Stimulated activated CD4-positive, alpha-beta T cell treated with anti-CD3 and anti-CD28 coated beads, Interleukin-12 subunit alpha, Interleukin-12 subunit beta, amount 100 ng/mL, for 4 hours (primary cell): ENCODE measurements at places on chromosomes 4 and X.

- no peak for DNase-seq
Observed at GRCh38 chr4:7063362-7063761, 4.5 kb downstream of the GRPEL1 start.

DNA sequence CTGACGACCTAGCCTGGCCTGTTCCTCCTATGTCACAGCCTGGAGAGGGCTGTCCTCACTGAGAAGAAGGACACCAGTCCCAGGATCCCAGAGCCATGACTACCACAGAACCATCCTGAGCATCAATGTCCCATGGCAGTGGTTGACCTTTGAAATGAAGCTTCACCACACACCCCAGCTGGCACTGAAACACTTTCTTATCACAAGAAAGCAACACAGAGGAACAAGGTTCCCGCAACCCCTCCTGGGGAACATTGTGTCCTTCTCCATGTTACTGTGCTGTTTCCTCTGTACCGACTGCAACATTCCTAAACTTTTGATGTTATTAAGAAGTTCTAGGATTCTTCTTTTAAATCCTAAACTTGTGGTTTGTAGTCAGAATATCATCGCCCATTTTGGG lies 21.2 kb upstream of the FAM156A start:
- no peak for DNase-seq

- no peak for DNase-seq
Observed at GRCh38 chr4:2243681-2244380, 1.9 kb upstream of the HAUS3 start.

DNA sequence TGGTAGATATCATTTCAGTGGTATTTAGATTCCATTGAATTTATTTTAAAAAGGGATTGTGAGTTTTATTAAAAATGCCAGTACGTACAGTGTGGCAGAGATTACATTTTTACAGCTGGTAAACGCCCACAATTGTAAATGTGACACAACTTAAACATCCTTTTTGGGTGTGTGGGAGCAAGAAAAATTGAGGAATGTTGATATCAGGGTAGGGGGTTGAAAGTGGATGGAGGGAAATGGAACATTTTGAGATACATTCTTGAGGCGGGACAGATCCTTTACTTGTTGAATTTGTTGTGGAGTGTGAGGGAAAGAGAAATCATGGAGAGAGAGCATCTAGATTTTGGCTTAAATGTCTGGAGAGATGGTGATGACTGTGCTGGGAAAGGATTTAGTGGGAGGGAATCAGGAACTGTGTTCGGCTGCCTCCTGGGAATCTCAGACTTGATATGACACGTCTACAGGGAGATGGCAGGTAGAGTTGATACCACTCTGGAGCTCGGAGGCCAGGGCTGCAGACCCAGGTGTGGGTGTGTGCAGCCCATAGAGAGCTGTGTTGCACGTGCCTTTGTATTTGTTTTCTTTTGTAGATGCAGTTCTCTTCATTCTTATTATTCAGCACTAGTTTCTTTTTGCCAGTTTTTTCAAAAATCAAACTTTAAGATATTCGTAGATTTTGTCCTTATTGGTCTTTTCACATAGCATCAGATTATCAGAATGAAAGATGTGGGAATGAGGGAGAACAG lies 10.8 kb downstream of the TMEM131L start:
- no peak for DNase-seq

GRCh38 chr4:105624530-105624929 lies 72.1 kb downstream of the ARHGEF38 start:
- DNase-seq: no peak

DNA sequence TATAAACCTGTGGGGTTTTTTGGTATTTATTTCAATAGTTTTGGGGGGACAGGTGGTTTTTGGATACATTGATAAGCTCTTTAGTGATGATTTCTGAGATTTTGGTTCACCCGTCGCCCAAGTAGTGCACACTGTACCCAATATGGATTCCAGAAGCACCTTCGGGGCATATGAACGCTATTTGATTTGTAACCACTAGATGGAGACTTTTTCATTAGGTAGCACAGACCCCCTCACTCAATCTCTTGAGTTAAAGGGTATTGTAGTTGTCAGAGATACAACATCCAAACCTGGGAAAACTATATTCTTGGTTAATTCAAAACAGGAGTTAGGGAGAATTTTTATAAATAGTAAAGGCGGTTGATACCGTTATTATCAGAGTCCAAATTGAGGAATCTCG lies 79.8 kb downstream of the SPANXN3 start:
- no peak for DNase-seq

GRCh38 chr4:70449220-70449619 lies 22.8 kb upstream of the MUC7 start:
- no peak for DNase-seq

GRCh38 chrX:154136627-154137161 lies 7.3 kb upstream of the OPN1LW start:
- peak; percentile 65 for DNase-seq

- DNase-seq: no peak
Observed at GRCh38 chr4:70177090-70177489, 18.4 kb upstream of the ODAM start.

GRCh38 chrX:100995469-100995868 lies 26.0 kb downstream of the ARL13A start:
- DNase-seq: no peak

DNA sequence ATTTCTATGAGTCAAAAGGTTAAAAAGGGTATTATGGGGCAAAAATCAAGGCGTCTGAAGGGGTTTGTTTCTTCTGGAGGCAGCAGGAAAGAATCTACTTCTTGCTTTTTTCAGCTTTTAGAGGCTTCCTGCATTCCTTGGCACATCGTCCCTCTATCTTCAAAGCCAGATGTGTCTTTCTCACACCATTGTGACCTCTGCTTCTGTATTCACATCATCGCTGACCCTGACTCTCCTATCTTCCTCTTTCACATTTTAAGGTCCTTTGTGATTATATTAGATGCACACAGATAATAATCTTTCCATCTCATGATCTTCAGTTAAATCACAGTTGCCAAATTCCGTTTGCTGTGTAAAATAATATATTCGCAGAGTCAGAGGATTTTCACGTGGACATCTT lies 112.7 kb downstream of the PPP4R3C start:
- DNase-seq: no peak

DNA sequence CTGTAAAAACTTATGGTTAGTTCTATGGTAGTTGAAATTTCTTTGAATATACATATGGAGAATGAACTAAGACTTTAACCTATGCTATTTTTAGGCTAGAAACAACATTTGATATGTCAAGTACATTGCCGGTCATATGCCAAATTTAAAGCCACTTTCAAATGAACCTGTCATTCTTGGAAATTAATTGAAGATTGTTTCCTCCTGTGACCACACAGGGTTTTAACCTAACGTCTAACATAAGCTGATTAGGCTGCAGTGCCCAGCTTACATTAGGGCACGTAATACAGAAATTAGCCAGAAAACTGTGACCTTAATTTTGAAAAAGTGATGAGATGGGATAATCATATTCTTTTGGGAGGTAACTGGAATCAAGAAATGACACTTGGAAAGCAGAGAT lies 645.9 kb downstream of the FSTL5 start:
- DNase-seq: no peak

DNA sequence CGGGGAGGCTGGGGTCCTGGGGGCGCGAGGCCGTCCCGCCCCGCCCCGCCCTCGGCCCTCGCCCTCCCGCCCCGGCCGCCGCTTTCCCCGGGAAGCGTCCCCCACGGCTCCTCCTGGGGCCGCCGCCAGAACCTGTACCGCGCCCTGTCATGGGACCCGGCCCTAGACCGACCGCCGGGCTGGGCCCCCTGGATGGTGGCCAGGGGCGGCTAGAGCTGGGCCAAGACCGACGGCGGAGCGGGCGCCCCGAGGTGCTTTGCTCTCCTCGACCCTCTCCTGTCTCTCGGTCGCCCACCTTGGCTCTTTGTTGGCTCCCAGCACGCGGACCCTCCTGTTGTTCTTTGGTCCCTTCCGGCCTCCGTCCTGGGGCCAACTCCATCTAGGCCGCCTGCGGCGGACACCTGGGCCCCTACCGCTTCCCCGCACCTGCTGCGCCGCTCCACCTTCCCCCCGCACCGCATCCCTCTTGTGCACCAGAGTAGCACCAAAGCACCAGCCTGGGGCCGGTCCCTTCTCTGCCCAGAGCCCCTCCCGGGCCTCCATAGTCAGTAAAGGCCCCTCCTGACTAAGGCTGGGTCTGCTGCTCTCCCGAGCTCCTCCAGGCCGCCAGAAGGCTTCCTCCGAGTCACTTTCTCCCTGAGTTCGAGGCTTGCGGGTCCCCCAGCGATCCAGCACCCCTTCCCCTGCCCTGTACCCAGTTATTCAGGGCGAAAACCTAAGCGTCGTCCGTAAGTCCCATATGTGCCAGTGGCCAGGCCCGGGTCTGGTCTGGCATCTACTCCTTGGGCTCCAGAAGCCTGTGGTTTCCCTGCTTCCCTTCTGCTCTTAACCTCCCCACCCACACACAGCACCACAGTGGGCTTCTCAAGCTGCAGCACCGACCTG lies 587 bp downstream of the TACC3 start:
- no peak for DNase-seq

GRCh38 chr4:87255755-87256154 lies 35.3 kb upstream of the KLHL8 start:
- no peak for DNase-seq

GRCh38 chr4:118834070-118834469 lies 1.9 kb downstream of the SEC24D start:
- DNase-seq: no peak

DNA sequence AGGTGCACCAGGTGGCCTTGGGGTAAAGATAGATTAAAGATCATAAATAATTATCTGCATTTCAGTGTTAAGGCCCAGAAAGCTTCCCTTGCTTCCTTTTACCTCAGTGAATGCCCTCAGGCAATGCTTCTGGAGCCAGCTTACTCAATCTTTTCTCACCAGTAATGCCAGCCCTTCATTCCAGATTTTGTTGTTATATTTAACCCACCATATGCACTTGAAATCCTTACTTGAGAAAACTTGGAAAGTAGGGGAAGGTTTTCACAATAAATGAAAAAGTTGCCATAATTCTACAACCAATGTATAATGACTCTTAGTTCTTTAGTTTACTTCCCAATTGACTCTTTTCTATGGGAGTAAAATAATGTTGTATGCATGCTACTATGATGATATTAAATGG lies 17.1 kb upstream of the PBDC1 start:
- no peak for DNase-seq

GRCh38 chr4:151420250-151420807 lies 11.4 kb downstream of the FHIP1A start:
- DNase-seq: no peak

DNA sequence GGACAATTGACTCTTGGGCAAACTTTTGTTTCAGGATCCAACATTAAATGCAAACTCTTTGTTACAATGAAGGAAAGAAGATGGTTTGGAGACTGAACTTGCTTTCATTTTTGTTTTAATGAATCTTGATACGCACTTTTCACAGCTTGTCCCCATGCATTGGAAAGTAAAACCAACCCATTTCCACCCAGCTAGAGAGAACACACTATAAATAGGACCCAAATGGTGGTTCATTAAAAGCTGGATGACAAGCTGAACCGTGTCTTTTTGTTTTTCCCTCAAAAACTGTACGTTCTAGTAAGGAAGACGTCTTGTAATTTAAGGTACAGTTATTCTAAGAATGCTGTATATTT lies 95.3 kb upstream of the EGFL6 start:
- no peak for DNase-seq

DNA sequence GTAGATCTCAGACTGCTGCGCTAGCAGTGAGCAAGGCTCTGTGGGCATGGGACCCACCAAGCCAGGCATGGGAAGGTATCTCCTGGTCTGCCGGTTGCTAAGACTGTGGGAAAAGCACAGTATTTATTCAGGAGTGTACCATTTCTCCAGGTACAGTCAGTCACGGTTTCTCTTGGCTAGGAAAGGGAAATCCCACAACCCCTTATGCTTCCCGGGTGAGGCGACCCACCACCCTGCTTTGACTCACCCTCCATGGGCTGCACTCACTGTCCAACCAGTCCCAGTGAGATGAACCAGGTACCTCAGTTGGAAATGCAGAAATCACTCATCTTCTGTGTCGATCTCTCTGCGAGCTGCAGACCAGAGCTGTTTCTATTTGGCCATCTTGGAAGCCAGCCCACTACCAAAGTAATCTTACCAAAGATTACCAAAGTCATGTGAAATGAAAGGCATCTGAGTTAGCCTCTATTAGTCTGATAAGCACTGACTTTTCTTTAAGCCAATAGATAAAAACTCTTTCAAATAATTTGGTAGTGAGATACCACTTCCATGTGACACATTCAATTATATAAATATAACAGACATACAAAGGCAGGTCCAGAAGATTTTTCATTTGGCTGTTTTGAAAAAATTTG lies 8.5 kb upstream of the HTN1 start:
- no peak for DNase-seq

GRCh38 chr4:26889356-26889755 lies 28.7 kb downstream of the STIM2 start:
- no peak for DNase-seq

DNA sequence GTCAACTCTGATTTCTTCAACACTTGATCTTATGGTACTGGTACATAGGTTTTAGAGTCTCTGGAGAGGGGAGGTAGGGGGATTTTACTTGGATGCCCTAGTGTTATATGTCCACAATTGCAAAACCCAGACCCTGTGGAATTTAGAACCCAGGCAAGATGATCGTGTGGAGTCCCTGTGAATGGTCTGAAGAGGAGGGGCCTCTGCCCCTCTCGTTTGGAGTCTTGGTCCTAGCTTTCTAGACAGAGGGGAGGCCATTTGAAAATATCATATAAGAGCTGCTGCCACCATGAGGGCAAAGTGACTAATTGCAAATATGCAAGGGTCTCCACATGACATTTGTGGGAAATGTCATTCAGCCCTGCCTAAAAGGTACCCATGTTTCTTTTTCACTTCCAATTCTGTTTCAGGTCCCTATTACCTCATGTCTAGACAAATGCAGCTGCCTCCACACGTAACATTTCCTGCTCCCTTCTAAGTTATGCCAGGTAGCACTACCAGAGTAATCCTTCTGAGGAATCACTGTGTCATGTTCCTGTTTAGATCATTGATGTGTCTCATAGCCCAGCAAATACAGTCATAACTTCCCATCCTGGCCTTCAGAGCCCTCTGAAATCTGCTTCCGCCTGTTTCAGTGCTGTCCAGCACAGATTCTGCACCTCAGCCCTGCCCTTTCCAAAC lies 126.8 kb downstream of the KLHL8 start:
- peak; percentile 12 for DNase-seq

GRCh38 chr4:55742655-55743202 lies 76.9 kb upstream of the EXOC1L start:
- no peak for DNase-seq

DNA sequence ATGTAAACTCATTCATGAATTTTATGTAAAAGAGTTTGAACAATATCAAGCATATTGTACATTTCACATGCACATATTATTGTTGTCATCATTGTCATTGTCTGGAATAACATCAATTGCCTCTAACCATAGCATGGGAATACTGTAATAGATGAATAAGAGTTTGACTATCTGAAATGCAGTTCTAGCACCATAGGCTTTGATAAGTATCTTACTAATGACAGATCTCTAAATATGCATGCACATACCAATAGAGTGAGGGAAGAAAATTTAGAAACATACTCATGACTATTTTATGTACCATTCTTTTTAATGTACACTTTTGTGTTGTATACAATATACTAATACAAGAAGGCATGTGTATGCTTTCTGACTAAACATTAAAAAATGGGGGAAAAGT lies 161.6 kb upstream of the SPRY1 start:
- no peak for DNase-seq

- DNase-seq: no peak
Observed at GRCh38 chrX:35115205-35115604, 172.6 kb downstream of the FAM47B start.
